ENCODE measurements at places on chromosomes 16 and 17.

DNA sequence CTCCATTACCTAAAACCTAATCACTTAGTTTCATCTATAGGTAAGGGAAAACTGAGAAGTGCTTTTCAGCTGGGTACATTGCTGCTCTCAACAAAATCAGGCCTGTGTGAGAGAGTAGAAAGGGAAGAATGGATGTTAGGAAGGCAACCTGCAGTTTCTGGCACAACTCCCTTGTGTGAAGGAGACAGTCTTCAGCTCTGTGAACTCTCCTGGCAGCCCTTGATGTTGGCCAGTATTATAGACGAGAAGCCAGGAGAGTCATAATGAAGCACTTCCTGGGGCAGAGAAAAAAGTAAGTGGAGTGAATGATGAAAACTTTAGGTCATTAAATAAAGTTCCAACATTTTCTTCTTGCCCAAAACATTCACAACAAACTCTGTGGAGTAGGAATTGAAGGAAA, 260.1 kb downstream of the IRX3 start:
- H3K4me3 ChIP-seq = no peak overlapping the region
- no peak for DNase-seq
- H3K36me3 ChIP-seq = no peaks in the 10 kb centered on the region
- H3K4me1 ChIP-seq = no peaks in the 10 kb centered on the region

DNA sequence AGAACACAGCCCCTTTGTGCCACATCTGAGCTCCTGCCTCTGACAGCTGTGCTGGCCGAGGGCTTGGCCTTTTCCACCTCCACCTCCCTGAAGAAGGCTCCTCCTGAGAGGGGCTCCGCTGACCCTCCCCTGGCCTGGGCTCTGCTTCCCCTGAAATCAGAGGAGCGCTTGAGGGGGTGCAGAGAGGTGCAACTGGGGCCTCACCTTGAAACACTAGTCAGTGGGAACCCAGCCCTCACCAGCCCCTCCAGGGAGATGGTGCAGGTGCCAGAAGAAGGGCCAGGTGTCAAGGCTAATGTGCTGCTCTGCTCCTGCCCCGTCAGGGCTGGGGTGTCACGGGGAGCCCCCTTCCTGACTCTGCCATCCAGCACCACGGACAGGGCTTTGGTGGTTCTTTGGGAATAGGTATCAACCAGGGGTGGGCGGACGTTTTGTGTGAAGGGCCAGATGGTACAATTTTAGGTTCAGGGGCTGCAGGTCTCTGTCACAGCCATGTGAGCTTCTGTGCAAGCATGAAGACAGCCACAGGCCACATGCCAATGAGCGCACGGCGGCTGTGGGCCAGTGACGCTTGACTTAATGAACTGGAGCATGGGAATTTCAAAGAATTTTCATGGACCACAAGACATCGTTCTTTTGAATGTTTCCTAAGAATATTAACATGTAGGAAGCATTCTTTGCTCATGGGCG, 2.1 kb upstream of the ZG16B start:
- H3K4me1 ChIP-seq = no peaks in the 10 kb centered on the region
- peaks cover 4% of the 10 kb centered on the region for H3K36me3 ChIP-seq
- H3K27ac ChIP-seq = no peak overlapping the region
- no peak for DNase-seq
- H3K27me3 ChIP-seq = peaks cover 56% of the 10 kb centered on the region

DNA sequence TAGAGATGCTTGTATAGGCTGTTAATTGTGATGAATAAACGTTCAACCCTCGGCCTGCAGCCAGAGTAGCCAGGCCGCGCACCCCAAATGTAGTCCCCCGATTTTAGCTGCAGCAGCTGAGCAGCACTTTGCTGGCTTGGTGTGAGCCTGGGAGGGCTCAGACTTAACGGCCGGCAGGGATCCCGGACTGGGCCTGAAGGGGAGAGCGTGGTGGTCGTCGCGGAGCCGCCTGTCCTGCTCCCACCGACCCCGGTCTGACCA, 11.9 kb downstream of the ZNF629 start:
- H3K4me3 ChIP-seq = peak overlapping the region; percentile 61
- H3K27ac ChIP-seq = peak overlapping the region; percentile 69
- H3K36me3 ChIP-seq = peaks cover 37% of the 10 kb centered on the region
- H3K4me1 ChIP-seq = peaks cover 33% of the 10 kb centered on the region

DNA sequence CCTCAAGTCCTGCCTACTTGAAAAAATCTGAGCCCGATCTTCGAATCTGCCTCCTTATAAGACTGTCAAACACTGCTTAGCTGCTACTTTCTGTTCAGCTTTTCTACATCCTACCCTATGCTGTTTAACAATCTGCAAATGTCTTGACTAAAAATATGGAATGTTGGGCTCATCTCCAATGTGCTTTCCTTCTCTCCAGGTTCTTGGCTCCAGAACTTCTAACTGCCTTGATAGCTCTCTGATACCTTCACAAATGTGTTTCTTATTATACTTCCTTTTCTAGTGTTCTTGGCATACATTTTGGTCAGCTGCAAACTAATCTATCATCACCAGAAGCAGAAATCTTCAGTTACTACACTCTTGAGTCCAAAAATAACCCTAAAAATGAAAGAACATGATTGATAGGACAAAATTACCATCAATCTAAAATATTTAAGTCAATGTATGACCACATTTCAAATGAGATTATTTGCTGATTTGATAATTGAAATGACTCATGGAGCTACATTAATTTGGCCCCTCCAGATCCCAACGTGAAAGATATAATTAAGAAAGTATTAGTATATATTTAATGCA, 372.3 kb upstream of the MON1B start:
- no peak overlapping the region for H3K27ac ChIP-seq
- H3K36me3 ChIP-seq = no peaks in the 10 kb centered on the region
- no peaks in the 10 kb centered on the region for H3K27me3 ChIP-seq
- no peaks in the 10 kb centered on the region for H3K4me1 ChIP-seq

- no peak overlapping the region for H3K27ac ChIP-seq
- H3K4me1 ChIP-seq = no peaks in the 10 kb centered on the region
- DNase-seq = no peak
These were observed 45.1 kb downstream of the SOX9 start for GRCh38 chr17:72165867-72166439.

DNA sequence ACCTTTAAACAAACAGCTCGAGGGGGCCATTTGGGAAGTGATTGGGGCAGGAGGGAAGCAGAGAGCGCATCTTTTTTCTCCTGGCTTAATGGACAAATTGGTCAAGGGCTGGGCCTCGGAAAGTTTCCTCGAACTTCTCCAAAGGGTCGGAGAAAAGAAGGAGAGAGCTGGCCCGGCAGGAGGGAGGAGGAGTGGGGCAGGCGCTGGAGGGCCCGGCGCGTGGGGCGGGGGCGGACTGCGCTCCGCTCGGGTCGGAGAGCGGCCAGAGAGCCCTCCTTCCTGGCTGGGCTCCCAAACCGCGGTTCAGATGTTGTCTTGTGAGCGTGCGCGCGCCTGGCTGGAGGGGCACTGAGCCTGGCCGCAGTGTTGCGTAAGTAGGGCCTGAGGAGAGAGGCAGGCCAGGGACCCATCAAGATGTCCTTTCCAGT, 1.2 kb downstream of the MMP2 start:
- no peaks in the 10 kb centered on the region for H3K36me3 ChIP-seq
- no peak overlapping the region for H3K4me3 ChIP-seq
- no peak for DNase-seq
- H3K27ac ChIP-seq = no peak overlapping the region

DNA sequence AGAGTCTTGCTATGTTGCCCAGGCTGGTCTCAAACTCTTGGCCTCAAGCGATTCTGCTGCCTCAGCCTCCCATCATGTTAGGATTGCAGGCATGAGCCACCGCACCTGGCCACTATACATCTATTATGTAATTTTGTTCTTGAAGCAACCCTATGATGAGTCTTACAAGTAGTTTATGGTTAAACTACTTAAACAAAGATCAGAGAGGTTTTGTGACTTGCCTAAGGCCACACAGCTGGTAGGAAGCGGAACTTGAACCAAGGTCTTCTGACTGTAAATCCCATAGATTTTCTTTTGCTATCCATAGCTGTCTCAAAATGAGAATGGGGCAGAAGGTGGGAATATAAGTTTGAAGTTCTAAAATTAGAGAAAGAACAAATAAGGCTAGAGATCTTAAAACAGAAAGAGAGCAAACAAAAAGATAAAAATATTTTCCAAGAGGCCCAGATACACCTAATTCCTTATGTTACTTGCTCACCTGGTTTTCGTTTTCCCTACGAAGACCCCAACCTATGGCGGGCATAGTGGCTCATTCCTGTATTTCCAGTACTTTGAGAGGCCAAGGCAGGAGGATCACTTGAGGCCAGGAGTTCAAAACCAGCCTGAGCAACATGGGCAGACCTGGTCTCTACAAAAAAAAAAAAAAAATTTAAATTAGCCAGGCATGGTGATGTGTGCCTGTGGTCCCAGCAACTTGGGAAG, 32.4 kb downstream of the VWA3A start:
- H3K4me3 ChIP-seq = no peak overlapping the region
- no peaks in the 10 kb centered on the region for H3K36me3 ChIP-seq
- DNase-seq = no peak
- no peak overlapping the region for H3K27ac ChIP-seq
- H3K4me1 ChIP-seq = no peaks in the 10 kb centered on the region

DNA sequence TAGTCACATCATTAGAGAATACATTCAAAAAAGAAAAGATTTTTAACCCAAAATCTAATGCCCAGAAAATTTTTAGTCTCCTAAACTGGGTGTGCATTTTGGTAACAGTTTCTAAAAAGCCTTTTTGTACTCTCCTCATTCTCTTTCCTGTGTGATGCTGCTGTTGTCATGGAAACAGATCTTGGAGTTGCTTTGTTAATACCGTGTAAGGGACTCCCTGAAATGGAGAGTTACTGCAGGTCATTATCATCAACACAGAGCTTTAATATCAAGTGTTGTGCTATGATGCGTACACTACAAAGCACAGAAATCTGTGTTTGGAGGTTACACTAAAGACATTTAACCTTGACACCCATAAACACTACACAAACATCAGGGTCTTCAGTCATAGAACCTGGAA, 216.3 kb downstream of the PRKCA start:
- DNase-seq = no peak
- H3K4me1 ChIP-seq = peaks cover 7% of the 10 kb centered on the region
- H3K27ac ChIP-seq = peak overlapping the region; percentile 53
- H3K4me3 ChIP-seq = no peak overlapping the region
- no peaks in the 10 kb centered on the region for H3K27me3 ChIP-seq

GRCh38 chr16:77912617-77913016, 109.7 kb upstream of the CLEC3A start:
- no peaks in the 10 kb centered on the region for H3K36me3 ChIP-seq
- H3K27ac ChIP-seq = no peak overlapping the region
- H3K4me1 ChIP-seq = no peaks in the 10 kb centered on the region
- DNase-seq = no peak
- H3K27me3 ChIP-seq = peaks cover 9% of the 10 kb centered on the region

- no peak overlapping the region for H3K4me3 ChIP-seq
- no peak for DNase-seq
- no peaks in the 10 kb centered on the region for H3K4me1 ChIP-seq
- H3K27me3 ChIP-seq = no peaks in the 10 kb centered on the region
These were observed 101.4 kb downstream of the MAP2K4 start for GRCh38 chr17:12122075-12122474.

DNA sequence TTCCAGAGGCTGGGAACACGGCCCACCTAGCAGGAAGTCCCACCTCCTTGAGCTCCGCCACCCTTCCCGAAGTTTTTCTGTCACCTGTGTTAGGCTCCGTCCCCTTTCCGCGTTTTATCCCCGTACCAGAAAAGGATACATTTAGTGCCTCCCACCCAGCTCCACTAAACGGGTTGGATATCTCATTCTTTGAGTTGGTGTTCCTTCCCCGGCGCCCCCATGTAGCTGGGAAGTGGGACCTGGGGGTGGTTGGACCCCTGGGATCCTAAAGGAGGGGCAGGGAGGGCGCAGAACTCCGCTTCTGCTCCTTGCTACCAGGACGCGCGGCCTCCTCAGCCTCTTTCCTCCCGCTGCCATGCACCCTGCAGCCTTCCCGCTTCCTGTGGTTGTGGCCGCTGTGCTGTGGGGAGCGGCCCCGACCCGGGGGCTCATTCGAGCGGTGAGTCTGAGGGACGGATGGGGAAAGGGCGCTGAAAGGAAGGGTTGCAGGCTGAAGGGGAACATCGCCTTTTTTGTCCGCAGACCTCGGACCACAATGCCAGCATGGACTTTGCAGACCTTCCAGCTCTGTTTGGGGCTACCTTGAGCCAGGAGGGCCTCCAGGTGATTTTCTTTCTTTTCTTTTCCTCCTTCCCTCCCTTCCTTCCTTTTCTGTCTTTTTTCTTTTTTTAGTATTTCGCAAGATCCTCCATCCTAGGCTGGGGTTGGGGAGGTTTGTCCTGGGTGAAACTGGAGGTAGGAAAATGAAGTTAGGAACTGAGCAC, 669 bp downstream of the RNF167 start:
- H3K27me3 ChIP-seq = no peaks in the 10 kb centered on the region
- peaks cover 58% of the 10 kb centered on the region for H3K36me3 ChIP-seq
- peaks cover 64% of the 10 kb centered on the region for H3K4me1 ChIP-seq
- H3K4me3 ChIP-seq = peak overlapping the region; percentile 94

- no peak overlapping the region for H3K27ac ChIP-seq
- no peaks in the 10 kb centered on the region for H3K36me3 ChIP-seq
- peaks cover 39% of the 10 kb centered on the region for H3K27me3 ChIP-seq
- no peak for DNase-seq
- no peak overlapping the region for H3K4me3 ChIP-seq
These were observed 132.4 kb downstream of the ABCA8 start for GRCh38 chr17:68822719-68823289.

DNA sequence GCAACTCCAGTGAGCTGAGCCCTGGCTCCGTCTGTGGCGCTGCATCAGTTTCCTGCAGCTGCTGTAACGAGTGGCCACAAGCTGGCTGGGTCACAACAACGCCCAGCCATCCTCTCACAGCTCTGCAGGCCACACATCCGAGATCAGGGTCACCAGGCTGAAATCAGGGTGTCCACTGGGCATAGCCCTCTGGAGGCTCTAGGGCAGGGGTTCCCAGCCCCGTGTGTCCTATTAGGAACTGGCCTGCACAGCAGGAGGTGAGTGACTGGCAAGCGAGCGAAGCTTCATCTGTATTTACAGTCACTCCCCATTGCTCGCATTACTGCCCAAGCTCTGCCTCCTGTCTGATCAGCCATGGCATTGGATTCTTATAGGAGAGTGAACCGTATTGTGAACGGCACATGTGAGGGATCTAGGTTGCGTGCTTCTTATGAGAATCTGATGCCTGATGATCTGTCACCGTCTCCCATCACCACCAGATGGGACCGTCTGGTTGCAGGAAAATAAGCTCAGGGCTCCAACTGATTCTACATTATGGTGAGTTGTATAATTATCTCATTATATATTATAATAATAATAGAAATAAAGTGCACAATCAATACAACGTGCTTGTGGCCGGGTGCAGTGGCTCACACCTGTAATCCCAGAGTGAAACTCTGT, 176.5 kb downstream of the SEC14L1 start:
- H3K4me3 ChIP-seq = no peak overlapping the region
- no peaks in the 10 kb centered on the region for H3K27me3 ChIP-seq
- no peaks in the 10 kb centered on the region for H3K36me3 ChIP-seq
- no peak for DNase-seq
- no peak overlapping the region for H3K27ac ChIP-seq

DNA sequence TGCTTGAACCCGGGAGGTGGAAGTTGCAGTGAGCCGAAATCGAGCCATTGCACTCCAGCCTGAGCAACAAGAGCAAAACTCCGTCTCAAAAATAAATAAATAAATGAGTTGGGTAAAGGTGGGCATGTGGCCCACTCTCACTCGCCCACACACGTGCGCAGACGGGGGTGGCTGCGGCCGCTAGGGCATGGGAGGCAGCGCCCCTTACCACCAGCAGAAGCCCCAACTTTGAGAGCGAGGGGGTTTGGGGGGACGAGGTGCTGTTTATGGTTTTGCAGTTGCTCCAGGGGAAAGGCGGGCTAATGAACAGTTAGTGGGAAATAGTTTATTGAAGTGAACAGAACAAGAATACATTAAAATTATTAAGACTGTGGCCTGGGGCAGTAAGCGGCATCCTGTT, 14.9 kb upstream of the RBFOX3 start:
- DNase-seq = no peak
- H3K4me3 ChIP-seq = no peak overlapping the region
- no peak overlapping the region for H3K27ac ChIP-seq
- H3K4me1 ChIP-seq = no peaks in the 10 kb centered on the region
- H3K27me3 ChIP-seq = peaks cover 44% of the 10 kb centered on the region
